GM19239 (cell line): ENCODE measurements at places on chromosomes 4 and X.

- no peak for DNase-seq
Measured at GRCh38 chr4:87469390-87469789, 47.0 kb downstream of the NUDT9 start.

- no peak for DNase-seq
Measured at GRCh38 chr4:55330241-55330640, 15.8 kb upstream of the SRD5A3 start.

GRCh38 chrX:42732506-42732905 lies 45.5 kb downstream of the PPP1R2C start:
- DNase-seq, result no peak

DNA sequence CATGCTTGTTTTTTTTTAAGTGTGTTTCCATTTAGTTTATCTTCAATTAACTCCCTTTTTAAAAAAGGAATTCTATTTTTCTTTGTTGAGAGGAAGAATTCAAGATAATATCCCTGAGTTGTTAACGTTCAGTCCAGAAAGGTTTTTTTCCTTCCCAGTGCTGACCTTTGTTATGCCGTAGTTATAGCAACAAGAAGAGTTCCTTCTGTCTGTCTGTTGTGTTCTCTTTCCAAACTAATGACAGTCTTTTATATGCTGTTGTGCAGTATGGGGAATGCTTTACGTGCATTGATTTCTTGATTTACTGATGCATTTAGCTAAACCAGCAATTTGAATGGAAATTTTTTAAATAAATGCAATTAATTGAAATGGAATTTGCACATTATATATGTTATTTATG lies 6.6 kb upstream of the CXXC4 start:
- DNase-seq, result no peak

DNA sequence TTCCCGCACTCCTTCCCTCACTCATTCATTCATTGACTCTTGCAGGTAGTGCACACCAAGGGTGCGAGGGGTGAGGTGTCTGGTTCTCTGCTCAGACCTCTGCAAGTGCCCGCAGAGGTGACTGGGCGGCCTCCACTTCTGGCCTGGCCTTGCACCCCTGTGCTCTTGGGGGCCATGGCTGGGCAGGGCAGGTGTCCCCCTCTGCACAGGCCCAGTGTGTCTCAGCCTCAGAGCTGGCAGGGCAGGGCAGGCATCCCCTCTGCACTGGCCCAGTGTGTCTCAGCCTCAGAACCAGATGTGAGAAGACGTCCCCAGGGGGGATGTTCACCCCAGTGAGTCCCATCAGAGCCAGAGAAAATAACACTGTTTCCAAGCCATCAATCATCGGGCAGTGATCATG lies 16.8 kb downstream of the CPZ start:
- no peak for DNase-seq

GRCh38 chr4:81397635-81398034 lies 74.1 kb downstream of the RASGEF1B start:
- DNase-seq, result no peak

GRCh38 chr4:139905489-139905888 lies 239.9 kb downstream of the MGST2 start:
- DNase-seq, result no peak

GRCh38 chr4:176939445-176939844 lies 146.7 kb upstream of the VEGFC start:
- no peak for DNase-seq

DNA sequence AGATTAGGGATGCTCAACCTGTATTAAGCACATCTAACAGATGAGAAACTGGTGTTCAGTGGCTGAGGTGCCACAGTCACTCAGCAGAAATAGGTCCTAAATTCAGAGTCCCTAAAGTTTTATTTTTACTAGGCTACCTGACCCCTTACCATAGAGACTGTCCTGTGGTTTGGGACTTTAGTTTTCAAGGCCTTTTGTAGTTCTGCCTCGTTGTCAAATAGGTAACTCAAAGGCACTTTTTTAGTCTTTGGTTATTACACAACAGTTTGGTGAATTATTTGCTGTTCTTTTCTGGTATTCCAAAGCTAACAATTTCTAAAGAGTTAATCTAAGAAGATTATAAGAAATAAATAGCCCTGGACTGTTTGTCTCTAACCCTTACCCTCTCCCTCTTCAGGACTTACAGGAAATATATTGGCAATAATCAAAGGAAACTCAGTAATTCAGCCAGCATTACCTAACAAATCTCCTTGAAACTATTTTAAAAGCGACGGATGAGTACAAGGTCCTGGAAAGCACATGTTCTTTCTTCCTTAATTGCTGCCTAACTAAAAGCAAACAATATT lies 12.8 kb upstream of the SERTM2 start:
- no peak for DNase-seq

DNA sequence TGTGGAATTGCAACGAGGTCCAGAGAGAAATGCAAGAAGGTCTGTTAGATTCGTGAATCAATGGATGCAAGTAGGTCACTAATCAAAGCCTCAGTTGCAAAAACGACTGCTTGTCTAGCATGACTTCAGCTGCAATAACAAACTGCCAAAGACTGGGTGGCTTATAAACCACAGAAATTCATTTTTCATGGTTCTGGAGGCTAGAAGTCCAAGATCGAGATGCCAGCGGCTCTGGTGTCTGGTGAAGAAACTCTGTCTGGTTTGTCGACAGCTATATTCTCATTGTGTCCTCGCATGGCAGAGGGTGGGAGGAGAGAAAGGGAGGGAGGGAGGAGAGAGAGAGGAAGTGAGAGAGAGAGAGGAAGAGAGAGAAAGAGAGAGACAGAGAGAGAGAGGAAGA lies 114.7 kb downstream of the MXRA5 start:
- no peak for DNase-seq

- no peak for DNase-seq
Measured at GRCh38 chrX:9724711-9725110, 40.9 kb downstream of the GPR143 start.

DNA sequence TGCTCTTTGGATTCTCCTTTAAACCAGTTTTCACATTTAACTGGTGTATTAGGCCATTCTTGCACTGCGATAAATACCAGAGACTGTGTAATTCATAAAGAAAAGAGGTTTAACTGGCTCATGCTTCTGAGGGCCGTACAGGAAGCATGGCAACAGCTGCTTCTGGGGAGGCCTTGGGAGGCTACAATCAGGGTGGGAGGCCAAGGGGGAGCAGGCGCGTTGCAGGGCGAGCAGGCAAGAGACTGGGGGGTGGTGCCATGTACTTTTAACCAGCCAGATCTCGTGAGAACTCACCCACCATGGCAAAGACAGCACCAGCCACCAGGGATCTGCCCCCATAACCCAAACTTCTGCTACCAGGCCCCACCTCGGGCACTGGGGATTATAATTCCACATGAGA lies 38.1 kb downstream of the RNF212 start:
- no peak for DNase-seq

- no peak for DNase-seq
Measured at GRCh38 chrX:42900947-42901346, 123.0 kb upstream of the PPP1R2C start.

- DNase-seq, result no peak
Measured at GRCh38 chrX:153074935-153075334, 2.7 kb downstream of the PNMA6A start.

GRCh38 chr4:6740347-6740746 lies 24.4 kb downstream of the BLOC1S4 start:
- no peak for DNase-seq

GRCh38 chr4:40888933-40889332 lies 139.2 kb downstream of the NSUN7 start:
- DNase-seq, result no peak

DNA sequence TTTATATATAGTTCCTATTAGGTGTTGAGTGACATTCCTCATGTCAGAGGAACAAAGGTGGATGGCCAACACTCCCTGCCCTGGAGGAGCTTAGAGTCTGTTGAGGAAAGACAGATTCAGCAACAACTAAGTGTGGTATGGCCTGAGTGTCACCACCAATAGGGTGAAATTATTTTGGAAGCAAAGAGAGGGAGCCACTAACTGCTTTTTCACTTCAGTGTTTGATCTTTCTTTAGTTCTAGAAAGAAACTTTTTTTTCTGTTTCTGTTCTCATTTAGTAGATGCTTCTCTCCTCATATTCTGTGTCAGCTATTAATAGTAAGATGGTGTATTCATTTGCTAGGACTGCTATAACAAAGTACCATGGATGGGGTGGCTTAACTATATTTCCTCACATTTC lies 81.5 kb downstream of the ARX start:
- no peak for DNase-seq

DNA sequence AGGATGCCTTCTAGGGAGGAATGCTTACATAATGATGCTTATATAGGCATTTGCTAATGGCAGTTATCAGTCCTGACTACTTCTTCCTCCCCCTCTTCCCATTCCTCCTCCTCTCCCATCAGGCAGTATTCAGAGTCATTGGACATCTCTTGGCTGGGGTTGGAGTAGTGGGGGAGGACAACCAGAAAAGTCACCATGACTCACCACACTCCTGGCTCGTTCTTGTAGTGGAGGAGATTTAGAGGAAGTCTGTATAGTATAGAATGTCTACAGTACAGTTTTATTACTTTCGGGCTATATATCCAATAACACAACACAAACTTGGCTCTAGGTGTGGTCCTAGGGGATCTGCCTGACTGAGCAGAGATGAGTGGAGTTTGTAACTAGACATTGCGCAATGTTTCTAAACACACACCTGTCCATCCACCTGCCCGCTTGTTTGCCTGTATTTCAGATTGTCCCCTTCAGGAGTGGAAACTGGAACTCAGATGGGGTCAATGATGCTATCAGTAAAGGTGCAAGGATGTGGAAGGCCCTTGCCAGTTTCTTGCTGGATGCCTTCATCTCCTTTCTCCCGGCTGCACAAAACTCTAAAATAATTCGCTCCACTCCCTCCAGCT lies 27.9 kb upstream of the KIAA1210 start:
- no peak for DNase-seq

- DNase-seq, result no peak
Measured at GRCh38 chr4:147368948-147369347, 111.9 kb upstream of the EDNRA start.

- DNase-seq, result no peak
Measured at GRCh38 chrX:124369722-124370121, 23.4 kb downstream of the SH2D1A start.

- DNase-seq, result no peak
Measured at GRCh38 chrX:444305-444704, 57.6 kb upstream of the PPP2R3B start.

DNA sequence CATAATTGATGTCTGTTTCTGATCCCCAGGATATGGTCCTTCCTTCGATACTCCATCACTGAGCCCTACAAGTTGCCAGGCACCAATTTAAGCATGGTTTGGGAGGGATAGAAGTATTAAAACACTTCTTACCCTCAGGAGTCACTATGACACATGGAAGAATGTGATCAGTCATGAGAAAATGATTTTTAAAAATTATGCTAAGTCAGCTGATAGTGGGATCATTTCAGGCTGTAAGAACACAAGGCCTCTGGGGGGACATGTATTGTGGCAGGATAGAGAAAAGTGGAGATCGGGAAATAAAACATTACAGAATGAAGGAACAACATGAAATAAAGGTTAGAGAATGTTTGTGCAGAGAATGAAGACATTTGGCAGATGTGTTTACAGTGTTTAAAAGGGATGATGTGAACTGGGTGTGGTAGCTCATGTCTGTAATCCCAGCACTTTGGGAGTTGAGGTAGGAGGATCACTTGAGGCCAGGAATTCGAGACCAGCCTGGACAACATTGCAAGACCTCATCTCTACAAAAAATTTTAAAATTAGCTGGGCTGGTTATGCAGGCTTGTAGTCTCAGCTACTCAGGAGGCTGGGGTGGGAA lies 64.0 kb downstream of the ELOVL6 start:
- no peak for DNase-seq

DNA sequence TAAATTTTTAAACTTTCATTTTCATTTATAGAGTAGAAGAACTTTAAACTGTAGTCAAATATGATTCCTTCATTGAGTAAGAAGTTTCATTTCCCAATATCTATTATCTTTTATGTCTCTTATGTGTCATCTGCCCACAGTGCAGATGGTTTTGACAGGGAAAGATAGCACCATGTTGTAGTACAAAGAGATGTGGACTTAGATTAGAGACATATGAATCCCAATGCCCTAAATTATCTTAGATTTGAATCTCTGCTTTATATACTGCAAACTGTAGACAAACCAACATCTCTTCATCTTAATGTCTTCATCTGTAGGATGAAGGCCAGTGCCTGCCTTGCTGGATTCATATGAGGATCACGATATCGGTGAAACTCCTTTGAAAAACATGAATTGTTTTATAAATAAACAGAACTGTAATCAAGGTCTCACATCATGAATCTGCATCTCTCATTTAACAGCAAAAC lies 217.5 kb downstream of the BANK1 start:
- DNase-seq, result no peak

GRCh38 chr4:168743601-168744000 lies 246.7 kb downstream of the PALLD start:
- DNase-seq, result no peak

- DNase-seq, result no peak
Measured at GRCh38 chr4:15234116-15234855, 193.5 kb upstream of the C1QTNF7 start.

DNA sequence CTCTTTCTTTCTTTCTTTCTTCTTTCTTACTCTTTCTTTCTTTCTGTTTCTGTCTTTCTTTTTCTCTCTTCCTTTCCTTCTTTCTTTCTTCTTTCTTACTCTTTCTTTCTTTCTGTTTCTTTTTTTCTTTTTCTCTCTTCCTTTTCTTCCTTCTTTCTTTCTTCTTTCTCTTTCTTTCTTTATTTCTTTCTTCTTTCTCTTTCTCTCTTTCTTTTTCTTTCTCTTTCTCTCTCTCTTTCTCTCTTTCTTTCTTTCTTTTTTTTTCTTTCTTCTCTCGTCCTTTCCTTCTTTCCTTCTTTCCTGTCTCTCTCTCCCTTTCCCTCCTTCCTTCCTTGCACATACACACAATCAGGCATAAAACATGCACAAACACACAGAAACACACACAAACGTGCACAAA lies 79.3 kb upstream of the SHOX start:
- DNase-seq, result no peak

- no peak for DNase-seq
Measured at GRCh38 chr4:185171373-185172071, 28.5 kb downstream of the SLC25A4 start.

DNA sequence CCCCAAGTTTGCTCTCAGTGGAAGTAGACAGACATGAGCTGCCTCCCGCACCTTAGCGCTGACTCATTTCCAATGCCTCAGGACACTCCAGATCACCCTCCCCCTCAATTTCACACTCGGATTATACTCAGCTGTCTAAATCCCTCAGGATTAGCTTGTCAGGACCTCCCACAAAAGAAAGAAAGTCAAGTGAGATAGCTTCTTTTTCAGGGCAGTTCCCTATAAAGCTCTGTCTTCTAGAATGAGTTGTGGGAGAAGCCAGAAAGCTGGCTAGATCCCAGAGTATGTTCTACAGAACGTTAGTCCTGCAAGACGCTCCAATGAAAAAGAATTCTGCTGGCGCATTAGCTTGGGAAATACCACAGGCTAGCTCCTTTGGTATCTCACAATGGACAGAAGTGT lies 51.2 kb upstream of the MTNR1A start:
- no peak for DNase-seq

- no peak for DNase-seq
Measured at GRCh38 chr4:89099034-89099433, 12.3 kb upstream of the TIGD2 start.

GRCh38 chrX:66876776-66877175 lies 237.9 kb upstream of the EDA2R start:
- no peak for DNase-seq

GRCh38 chr4:7838136-7838782 lies 101.4 kb downstream of the AFAP1 start:
- no peak for DNase-seq
